Stimulated activated CD8-positive, alpha-beta memory T cell treated with anti-CD3 and anti-CD28 coated beads, Interleukin-15, amount 100 ng/mL, for 1 hour (primary cell): ENCODE measurements at places on chromosomes 4 and X.

- DNase-seq = no peak
Observed at GRCh38 chr4:32775049-32775448, 2054.9 kb downstream of the PCDH7 start.

GRCh38 chr4:168694667-168695066 is 197.8 kb downstream of the PALLD start:
- no peak for DNase-seq

DNA sequence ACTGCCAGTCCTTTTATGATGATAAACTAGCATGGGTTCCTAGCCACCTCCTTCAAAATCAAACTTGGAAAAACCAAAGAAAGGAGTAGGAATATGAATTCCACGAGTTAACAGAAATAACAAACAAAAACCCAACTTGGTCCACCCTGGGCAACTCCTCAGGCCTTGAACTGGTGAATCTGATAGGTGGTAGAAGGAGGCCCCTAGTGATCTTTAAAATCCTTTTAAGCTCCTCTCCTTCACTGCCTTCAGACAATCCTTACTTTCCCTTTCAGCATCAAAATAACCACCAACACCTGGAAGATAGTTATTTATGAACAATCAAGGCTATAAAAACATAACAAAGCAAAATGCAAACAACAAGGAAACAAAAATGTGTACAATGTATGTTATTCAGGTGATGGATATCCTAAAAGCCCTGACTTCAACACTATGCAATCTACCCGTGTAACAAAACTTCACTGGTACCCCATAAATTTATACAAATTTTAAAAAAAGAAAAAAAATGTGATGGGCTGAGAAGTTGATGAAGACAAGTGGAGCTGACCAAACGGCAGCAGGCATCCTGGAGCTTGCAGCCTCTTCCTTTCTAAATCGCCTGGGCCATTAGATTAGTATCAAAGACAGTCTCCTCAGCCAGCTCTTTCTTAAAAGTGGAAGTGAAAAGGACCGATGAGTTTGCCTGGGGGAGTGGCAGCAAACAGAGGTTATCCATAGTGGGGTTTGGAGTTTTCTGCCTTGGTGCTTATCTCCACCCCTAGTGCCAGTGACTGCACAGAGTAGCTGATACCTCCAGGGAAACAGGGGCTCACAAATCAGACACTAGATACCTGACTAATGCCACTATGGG is 179.6 kb downstream of the TMA16 start:
- DNase-seq = no peak

GRCh38 chr4:108149588-108150380 is 18.9 kb downstream of the LEF1 start:
- no peak for DNase-seq

GRCh38 chr4:162360369-162361149 is 196.8 kb upstream of the FSTL5 start:
- no peak for DNase-seq
